Umbilical cord (tissue), 2 donors: ENCODE measurements at places on chromosomes 3 and 15. TPM values are rescaled to one million over a fixed set of nuclear protein-coding genes. Genes with fewer than 3 reads are reported as not detected.

MGLL gene
- 35.2 TPM for total RNA-seq

SKOR1 gene
- total RNA-seq = 0.96 TPM

RHCG gene
- 8.7 TPM for total RNA-seq

HYAL1 gene
- total RNA-seq = 2.9 TPM

- DNase-seq = no peak
These were observed 231.0 kb upstream of the CHRNA7 start for GRCh38 chr15:31799319-31799714.

- DNase-seq = no peak
These were observed 8.1 kb upstream of the SLC9A9 start for GRCh38 chr3:143856252-143856970.

GRCh38 chr15:68407141-68407885 is 24.6 kb downstream of the ITGA11 start:
- DNase-seq = no peak

DNA sequence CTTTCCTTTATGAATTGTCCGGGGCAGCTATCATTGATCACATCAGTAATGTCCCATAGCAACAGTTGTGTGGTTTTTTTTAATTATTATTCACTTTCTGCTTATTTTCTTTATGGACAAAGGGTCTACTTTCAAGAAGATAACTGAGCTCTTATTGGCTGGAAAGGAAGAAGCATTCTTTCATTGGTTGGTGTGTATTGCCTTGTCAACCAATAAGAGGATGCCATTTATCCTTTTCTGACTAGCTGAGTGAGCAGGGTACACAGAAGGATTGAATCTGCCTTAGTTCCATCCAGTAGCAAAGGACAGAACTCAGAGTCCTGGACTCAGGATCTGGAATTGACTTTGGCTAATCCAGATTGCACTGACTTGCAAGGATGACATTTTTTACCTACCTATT is 13.2 kb upstream of the AEN start:
- DNase-seq = no peak

DNA sequence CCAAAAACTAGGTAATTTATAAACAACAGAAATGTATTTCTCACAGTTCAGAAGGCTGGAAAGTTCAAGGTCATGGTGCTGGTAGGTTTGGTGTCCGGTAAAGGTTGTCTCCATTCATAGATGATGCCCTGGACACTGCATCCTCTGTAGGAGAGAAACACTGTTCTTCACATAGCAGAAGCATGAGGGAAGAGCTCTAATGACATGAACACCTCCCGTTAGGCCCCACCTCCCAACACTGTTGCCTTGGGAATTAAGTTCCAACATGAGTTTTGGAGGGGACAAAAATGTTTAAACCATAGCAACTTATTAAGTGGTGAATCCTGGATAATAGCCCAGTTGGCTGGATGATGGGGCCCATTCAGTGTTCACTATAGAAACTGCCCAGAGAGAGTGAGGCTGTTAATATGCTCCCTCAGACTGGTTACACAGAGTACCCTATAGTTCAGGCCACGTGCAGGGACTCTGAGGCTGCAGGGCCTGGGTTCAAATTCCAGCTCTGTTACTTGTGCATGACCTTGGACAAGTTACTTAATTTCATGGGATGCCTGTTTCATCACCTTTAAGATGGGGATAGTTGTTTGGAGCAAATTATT is 37.0 kb downstream of the CCNL1 start:
- no peak for DNase-seq

DNA sequence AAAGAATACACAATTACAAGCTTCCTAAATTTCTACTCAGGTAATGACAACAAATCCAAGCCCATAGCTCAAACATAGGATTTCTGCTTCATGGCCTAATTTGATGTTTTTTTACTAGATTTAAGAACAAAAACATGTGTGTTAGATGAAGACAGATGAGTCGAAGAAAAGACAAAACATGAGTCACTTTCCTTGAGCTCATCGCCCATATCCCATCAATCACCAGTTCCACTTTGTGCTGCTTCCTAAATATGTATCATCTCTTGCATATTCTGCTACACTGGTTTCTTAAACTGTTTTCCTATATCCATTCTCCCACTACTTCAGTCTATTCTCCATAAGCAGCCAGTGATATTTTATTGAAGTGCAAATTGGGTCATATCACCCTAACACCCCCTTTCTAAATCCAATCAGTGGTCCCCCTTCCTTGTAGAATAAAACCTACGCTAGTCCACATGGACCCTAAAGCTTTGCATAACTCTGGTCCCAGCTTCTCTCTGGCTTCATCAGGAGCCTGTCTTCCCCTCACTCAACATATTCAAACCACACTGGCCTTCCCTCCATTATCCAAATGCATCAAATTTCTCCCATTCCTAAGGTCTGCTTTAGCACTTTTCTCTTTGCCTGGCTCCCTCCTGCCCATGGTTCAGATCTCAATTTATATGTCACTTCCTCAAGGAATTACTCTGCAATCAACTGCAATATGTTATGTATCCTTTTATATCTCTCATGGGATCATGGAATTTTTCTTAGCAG is 1033.9 kb downstream of the FHIT start:
- no peak for DNase-seq

- DNase-seq = no peak
These were observed 15.4 kb downstream of the PAQR5 start for GRCh38 chr15:69314131-69314530.
